Activated T-cell treated with anti-CD3 and anti-CD28 coated beads, Interleukin-2, amount 50 U/mL, for 4 hours (primary cell): ENCODE measurements at places on chromosomes 16 and 17.

- no peak for DNase-seq
Observed at GRCh38 chr17:28735242-28735722, 6.7 kb downstream of the NEK8 start.

- no peak for DNase-seq
Observed at GRCh38 chr17:39929646-39930407, 2.3 kb downstream of the LRRC3C start.

GRCh38 chr17:67082107-67082506, 37.8 kb downstream of the CACNG1 start:
- DNase-seq, result no peak

- DNase-seq, result no peak
Observed at GRCh38 chr17:61624951-61625350, 33.9 kb upstream of the NACA2 start.

- DNase-seq, result no peak
Observed at GRCh38 chr16:79595231-79595641, 5.3 kb downstream of the MAF start.

GRCh38 chr17:58980706-58981481, 125.8 kb downstream of the TRIM37 start:
- DNase-seq, result no peak

- peak; percentile 77 for DNase-seq
Observed at GRCh38 chr17:39200070-39200879, at the start of gene RPL19. RPL19 (plus strand) TSS chr17:39200283; CDS start chr17:39200345, 62 bp downstream.

DNA sequence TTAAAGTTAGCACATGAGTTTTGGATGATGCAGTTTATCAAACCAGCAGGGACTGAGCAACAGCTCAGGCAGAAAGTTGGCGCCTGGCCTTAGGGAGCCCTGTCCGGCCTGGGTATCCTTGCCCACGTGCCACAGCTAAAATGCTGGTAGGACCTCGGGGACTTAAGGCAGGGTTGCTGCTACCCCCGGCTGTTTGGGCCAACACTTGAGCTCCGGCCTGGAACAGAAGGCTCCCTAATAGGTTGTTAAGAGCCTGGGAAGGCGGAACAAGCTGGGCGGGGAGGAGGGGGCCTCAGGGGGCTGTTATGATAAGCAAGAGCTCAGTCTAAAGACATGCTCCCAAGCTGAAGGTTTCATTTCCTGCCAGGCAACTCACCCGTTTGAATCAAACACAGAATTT, 39.7 kb downstream of the CUEDC1 start:
- DNase-seq, result no peak

GRCh38 chr16:62933929-62934328, 897.7 kb upstream of the CDH8 start:
- no peak for DNase-seq

GRCh38 chr17:68491381-68492231, 20.6 kb upstream of the PRKAR1A start:
- no peak for DNase-seq

DNA sequence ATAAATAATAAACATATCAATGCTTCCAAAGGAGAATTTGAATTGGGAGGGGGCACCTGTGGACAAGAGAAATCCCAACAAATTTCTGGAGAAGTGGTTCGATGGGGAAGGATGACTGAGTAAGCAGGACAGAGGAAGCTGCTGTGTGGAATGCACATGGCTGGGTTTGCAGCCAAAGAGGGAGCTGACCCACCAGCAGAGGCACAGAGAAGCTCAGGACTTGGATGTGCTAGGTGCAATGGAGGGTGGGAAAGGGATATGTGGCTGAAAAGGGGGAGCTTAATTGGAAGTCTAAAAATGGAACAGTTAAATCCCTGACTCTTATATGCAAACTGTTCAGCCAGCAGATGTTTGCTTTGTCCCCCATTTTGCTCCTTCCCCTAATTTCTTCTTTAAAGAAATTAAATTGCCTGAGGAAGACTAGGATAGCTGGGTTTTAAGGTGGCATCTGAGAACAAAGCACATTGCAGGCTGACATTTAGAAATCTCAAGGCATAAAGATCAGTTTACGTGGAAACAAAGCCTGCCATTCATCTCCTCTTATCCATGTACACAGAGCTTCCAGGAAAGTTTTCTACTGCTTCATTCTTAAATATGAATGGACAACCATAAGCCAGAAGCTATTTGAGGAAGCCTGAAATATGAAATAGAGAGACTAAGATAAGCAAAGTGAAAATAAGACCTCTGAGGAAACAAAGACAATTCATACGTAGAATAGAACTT, 23.0 kb upstream of the TNS4 start:
- no peak for DNase-seq

GRCh38 chr17:65664696-65665095, 103.2 kb upstream of the AXIN2 start:
- no peak for DNase-seq

DNA sequence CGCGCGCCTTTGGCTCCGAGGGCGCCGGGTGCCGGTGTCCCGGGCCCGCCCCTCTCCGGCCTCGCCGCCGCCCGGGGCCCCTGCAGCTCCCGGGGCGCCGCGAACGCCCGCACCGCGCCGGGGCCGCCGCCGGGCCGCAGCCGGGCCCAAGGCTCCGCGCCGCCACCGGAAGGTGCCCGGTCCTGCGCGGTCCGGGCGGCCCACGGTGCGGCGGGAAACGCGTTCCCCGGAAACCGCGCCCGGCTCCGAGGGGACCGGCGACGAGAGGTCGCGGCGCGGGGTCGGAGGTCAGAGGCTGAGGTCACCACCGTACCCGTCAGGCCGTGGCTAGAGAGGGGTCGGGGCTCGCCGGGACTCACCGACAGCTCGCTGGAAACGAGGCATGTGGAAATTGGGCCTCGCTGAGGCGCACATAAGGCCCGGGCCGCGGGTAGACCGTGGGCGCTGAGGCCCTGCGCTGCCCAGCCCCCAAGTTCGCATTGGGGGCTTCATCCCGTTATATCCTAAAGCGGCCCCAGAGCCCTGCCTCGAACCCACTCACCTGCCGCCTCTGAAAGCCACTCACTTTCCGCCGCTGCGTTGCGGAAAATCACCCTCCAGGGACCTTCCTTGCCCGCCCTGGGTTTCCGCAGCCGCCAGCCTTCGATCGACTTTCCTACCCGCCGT, at the start of gene DUS1L:
TSS of gene DUS1L (minus strand) at position 167 of the 666 bp plus-strand sequence. CDS start 745 bp downstream, outside the sequence.
- peak; percentile 70 for DNase-seq

DNA sequence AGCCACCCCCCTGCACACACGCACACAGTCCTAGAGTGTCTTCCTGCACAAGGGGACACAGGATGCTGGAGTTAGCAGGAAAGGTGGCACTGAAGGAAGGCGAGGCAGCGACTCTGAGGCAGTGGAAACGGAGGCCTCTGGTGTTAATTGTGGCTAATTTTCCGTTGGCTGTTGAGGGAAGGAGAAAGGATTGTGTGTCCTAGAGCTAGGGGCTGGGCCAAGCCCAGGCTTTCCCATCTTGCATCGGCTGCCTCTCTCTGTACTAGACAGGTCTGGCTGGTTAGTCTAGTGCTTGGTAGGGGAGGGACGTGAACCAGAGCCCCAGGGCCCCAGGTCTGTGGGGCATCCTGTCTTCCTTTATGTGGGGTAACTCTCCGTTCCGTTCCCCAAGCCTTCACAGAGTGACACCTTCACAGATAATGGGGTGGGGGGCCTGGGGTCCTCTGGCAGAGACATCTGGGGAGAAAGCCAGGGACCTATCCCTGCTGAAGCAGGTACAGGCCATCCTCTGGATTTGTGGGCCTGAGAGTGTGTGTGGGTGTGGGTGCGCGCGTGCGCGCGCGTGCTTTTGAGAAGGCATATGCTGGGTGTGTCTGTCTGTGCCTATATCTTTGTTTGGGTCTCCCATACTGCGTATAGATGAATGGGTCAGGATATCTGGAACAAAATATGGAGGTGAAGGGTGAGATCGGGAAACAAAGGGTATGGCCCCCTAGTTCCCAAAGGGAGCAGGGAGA, at the start of gene CHD3:
TSS of gene CHD3 (plus strand) at position 606 of the 737 bp plus-strand sequence. CDS start 212 bp downstream, outside the sequence.
- peak; percentile 37 for DNase-seq

- DNase-seq, result no peak
Observed at GRCh38 chr17:27577121-27577761, 53.7 kb upstream of the LGALS9 start.

GRCh38 chr16:17470182-17470907, 415 bp downstream of the XYLT1 start:
- peak; percentile 13 for DNase-seq

DNA sequence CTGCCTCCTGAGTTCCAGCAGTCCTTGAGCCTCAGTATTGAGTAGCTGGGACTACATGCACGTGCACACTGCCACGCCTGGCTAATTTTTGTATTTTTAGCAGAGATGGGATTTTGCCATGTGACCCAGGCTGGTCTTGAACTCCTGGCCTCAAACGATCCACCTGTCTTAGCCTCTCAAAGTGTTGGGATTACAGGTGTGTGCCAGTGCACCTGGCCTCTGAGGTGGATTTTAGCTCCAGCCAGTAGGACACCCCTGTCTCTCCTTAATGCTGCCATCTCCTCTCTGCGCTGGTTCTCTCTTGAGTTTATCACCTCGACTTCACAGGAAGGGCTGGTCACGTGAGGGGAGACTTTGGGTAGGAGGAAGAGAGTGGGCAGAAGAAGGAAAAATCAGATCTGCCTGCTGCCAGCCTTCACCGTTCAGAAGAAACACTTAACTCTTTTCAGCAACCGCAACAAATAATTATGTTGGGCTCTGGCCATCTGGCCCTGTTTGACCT, 55.1 kb downstream of the NDE1 start:
- DNase-seq, result no peak

GRCh38 chr17:50381920-50382319, 8.9 kb downstream of the EME1 start:
- no peak for DNase-seq

DNA sequence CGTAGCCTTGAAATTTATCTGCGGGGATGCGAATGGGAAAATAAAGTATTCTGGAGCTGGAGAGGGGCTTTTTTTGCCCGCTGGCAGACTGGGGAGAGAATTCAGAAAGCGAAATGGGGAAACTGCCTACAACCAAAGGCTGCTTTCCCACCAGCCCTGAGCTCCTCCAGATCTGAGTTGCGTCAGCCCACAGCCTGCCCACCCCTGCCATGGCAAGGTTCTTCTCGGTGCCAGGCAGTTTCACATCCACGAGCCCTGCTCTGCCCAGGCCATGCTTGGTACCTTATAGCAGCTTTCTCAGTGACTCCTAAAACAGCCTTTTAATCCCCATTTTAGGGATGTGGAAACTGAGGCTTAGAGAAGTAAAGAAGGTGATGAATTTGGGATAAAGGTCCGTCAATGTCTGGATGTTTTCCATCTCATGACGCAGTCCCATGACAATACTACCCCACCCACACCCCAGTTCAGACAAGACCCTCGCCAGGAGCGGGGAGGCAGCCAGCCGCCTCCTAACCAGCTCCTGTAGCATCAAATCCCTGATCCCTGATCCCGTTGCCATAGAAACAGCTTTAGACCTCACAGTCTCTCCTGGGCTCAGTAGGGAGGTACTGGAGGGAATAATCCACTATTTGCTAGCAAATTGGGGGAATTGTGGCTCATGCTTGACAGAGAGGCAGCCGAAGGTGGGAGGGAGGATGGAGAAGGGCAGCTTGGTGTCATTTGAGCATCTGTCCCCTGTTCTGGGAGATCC, 113.5 kb downstream of the MGAT5B start:
- no peak for DNase-seq

GRCh38 chr16:23843143-23843542, 7.4 kb downstream of the PRKCB start:
- no peak for DNase-seq

GRCh38 chr17:64506576-64507412, at the start of gene CEP95:
CEP95 (plus strand) TSS chr17:64506977; CDS start chr17:64507098, 121 bp downstream.
- DNase-seq, result peak; percentile 92

DNA sequence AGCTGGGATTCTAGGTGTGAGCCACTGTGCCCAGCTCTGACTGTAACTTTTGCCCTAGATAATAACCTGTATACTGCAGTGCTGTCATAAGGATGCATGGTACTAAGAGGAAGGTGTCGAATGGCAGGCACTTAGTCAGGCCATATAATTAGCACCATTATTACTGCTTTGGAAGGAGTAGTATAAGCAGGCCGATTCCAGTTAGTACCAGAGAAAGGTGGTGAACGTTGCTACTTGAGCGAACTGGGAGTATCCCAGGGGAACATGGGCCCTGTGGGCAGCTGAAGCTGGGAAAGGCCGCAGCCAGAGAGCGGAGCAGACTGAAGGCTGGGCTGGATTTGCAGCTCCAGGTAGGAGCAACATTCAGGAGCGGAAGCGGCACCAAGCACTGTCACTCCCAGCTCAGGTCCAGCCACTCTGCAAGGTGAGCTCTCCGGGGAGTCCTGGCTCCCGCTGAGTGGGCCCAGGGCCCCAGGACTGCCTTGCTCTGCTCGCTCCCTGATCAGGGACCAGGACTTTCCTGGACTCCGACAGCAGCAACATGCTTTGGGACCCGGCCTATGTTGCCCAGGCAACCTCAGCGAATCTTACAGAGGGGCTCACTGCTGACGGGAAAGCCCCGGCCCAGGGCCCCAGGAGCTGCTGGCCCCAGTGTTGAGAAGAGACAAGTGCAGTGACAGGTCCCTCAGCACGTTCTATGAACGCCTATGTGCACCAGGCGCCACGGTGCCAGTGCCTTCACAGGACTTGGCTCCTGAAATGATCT, 28.6 kb downstream of the C16orf74 start:
- DNase-seq, result no peak

DNA sequence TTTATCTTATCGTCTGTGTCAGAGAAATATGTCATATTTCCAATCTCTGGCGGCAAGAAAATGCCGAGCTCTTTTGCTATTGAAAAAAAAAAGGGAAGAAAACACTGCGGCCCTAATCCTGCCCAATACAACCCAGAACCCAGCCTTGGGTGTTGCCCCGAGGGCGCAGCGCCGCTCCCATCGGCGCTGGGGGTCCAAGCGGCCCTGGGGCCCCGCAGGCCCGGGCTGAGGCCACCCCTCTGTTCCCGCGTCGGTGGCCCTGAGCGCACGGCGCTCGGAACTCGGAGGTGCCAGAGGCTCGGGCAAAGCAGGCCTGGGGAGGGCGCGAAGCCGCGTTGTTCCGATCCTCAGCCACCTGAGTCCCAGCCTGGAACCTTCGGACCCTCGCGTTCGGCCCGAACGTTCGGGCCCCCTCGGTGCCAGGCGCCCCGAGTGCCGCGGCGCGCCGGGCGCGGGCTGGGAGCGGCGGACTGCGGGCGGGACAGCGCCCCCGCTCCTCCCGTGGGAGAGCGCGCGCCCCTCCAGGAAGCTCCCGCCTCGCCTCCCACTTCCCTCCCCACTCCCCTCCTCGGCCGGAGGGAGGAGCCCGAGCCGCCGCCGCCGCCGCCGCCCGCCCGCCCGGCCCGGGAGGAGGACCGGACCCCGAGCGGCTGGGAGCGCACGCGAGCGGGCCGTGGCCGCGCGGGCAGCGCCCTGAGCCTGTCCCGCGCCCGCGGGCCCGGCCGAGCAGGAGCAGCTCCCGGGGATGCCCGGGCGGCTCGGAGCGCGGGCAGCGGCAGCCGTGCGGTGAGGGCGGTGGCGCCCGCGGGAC, at the start of gene CPNE2:
TSS of gene CPNE2 (plus strand) at position 609 of the 811 bp plus-strand sequence. CDS start 18,160 bp downstream, outside the sequence.
- DNase-seq, result no peak

GRCh38 chr16:680967-681745, 946 bp downstream of the STUB1 start:
- DNase-seq, result no peak
